ENCODE measurements at places on chromosomes 3 and 15.

GRCh38 chr3:27085829-27086730, 283.1 kb downstream of the NEK10 start:
- no peak for DNase-seq

GRCh38 chr3:98759629-98760028, 3.5 kb upstream of the ST3GAL6 start:
- no peak for DNase-seq

- no peak for DNase-seq
These were observed 111.6 kb downstream of the AQP9 start for GRCh38 chr15:58249646-58250312.

DNA sequence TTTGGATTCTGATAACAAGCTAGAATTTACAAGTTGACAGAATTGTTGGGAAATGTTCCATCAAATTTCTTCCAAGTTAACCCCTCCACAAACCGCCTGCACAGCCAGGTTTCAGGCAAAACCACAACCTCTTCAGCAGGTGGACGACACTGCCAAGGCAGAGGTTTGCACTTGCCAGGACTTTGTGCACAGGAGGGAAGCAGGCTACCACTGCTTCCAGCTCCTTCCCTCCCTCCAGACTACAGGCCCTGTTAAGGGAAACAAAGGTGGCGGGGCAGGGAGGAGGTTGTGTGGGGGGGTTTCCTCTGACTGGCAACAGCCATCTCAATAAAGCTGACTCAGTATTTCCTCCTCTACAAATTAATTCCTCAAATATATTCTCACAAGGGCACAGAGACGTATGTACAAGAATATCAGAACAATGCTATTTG, 42.2 kb downstream of the TBC1D2B start:
- no peak for DNase-seq

DNA sequence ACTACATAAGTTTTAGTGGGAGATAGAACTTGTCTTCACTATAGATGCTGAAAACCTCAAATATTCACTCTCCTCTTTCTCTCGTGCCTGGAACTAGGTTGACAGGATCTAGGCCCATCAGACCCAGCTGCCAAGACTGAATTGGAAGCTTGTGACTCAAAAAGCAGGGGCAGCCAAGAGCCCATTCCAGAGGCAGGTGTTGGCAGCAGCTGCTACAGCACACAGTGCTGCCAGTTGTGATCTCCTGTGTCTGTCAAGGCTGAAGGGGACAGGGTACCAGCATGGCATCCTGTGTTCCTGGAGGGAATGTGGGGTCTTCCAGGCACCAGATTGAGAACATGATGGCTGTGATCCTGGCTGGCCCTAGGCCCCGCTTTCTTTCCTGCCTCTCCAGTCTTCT, 92.5 kb upstream of the MB21D2 start:
- DNase-seq, result no peak

All from NCI-H1930 (cell line).